ENCODE measurements at places on chromosomes 4 and X.

- no peak for DNase-seq
These were observed 124.0 kb upstream of the POF1B start for GRCh38 chrX:85503258-85504158.

DNA sequence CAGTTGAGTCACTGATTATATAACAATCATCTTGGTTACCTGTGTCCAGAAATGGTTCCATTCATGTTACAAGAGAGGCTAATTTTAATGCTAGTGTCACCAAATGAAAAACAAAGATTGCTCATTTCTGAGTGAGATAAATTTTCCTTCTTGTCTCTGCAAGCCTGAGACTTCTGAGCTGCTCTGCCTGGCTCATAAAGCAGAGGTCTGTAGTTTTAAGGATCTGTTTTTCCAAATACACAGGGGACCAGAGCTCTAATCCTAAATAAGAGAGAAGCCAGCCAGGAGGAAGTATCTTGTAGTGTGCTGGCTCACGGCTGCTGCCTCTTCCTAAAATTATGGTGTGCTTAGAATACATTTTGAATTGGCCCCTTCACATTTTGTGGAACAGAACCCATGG is 42.6 kb downstream of the CLDN34 start:
- no peak for DNase-seq

DNA sequence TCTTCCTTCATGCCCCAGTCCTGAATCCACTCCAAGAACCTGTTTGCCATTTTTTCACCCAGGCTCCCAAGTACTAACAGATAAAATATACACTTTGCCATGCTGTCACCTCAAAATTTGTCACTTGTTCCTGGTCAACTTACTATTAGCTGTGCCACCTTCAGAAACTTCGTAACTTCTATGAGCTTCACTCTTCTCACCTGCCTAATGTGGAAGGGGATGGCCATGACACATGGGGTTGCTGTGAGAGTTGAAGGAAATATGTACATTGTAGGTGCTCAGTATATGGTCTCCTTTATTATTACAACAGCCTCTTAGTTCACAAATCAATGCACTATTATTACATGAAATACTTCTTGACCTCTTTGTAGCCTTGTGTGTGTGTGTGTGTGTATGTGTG is 10.4 kb downstream of the TMSB4X start:
- DNase-seq = no peak

DNA sequence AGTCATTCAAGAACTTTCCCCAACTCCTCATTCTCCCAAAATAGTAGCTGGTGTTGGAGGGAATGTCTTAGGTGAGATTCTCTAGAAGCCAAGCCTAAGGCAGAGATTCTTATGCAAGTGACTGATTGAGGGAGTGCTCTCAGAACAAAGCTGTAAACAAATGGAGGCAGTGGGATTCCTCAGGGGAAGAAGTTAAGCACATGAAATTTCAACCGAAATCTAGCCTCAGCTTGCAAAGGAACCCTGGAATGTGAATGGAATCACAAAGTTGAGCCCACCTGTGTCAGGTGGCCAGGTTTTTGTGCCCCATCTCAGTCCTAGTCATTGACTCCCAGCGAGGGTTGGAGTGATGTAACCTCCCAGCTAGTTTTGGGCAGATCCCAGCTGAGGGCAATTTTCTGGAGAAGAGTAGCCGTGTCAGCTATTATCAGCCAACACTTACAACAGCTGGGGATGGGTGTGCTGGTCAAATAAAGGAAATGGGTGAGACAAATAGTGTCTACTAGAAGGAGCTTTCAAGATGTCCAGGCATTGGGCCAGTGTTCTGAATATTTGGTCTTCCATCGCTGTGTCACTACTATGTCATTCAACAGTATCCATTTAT is 29.7 kb upstream of the FGF2 start:
- DNase-seq = no peak

DNA sequence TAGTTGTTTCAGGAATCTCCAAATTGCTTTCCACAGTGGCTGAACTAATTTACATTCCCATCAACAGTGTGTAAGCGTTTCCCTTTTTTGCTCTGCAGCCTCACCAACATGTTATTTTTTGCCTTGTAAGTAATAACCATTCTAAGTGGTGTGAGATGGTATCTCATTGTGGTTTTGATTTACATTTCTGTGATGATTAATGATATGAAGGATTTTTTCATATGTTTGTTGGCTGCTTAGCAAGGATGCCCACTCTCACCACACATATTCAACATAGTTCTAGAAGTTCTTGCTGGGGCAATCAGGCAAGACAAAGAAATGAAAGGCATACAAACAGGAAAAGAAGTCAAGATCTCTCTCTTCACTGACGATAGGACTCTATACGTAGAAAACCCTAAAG is 472.4 kb downstream of the ZNF674 start:
- DNase-seq = no peak

DNA sequence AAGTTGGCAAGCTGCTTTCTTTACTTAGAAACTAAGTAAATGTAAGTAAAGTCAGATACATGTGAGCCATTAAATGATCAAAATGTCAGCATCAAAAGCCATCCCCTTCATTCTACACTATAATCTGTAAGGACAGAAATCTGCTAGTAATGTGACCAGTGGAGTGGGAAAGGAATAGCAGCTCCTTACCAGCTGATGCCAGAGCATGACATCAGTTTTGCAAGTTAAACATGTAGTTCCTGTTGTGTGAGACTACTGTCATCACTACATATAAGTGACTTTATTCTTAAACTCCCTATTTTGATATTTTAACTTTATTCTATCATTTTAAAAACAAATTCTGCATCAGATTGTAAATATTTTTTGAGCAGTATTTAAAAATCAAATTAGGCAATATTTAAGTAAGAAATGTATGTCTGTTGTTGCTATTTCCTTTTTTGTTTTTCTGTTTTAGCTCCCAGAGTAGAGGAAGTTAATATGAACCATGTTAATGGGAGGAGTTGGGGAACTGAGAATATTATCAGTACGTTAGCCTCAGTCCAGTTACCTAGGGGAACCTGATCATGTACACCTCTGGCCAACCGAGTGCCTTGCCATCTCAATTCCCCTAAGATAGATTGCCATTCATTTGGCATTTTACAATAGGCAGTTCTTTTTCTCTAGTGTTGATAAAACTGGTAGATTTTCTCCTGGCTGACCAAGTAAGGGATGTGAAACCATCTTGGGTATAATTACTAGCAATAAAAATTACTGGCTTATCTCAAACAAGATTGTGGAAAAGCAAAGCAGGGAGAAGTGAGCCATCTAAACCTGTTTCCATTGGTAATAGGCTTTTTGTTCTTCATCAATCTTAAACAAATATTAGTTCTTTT is 34.7 kb downstream of the CCNI start:
- DNase-seq = no peak

DNA sequence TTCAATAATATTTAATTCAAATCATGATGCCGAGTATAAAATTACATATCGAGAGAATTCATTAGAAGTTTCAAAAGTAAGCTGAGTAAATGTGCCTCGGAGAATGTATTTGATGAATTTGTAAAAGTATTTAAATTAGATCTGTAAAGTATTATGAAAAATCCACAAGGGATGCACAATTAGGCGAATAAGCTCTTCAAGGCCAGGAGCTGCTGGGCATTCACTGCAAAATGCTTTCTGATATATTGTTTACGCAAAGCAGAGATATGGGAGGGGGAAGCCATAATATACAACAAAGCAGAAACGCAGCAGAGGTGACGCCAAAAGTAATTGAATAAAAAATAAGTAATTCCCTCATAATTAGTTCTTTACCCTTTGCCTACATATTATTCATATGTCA is 1121.5 kb upstream of the TENM3 start:
- no peak for DNase-seq

DNA sequence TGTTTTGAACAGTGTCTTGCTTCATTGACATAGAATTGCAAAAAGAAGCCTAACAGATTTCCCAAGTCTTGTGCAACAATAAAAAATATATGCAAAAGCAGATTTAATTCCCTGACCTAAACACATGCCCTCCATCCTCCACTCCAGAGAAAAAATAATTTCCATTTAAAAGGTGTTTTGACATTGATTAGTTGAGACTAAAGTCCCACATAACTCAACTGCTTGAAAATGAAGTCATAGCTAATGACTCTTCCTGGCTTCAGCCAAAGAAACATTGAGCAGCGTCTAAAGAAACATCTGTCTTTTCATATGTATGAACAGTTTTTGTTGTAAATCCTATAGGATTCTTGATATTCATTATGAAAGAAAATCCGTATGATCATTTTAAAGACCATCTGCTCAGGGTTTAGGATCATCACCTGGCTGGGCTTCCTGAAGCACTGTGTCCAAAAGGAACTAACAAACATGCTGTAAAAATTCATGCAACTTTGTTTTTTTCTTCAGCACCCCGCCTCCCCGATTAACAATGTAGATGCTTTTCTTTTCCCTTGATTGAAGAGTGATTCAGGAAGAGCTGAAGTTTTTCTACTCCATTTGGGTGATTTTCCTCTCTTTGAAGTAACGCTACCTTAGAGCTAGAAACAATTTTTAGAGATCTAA is 273.4 kb downstream of the HS3ST1 start:
- DNase-seq = no peak

All from GM04504 (cell line).